ENCODE measurements at places on chromosomes 13 and 19. TPM values are rescaled to one million over a fixed set of nuclear protein-coding genes. Genes with fewer than 3 reads are reported as not detected.

The ZNF566 gene
- total RNA-seq, result 11.2 TPM

The PCDH20 gene
- total RNA-seq, result not detected

GRCh38 chr13:48123812-48124211 lies 28.9 kb upstream of the MED4 start:
- DNase-seq, result no peak

The LILRA2 gene
- total RNA-seq, result not detected

DNA sequence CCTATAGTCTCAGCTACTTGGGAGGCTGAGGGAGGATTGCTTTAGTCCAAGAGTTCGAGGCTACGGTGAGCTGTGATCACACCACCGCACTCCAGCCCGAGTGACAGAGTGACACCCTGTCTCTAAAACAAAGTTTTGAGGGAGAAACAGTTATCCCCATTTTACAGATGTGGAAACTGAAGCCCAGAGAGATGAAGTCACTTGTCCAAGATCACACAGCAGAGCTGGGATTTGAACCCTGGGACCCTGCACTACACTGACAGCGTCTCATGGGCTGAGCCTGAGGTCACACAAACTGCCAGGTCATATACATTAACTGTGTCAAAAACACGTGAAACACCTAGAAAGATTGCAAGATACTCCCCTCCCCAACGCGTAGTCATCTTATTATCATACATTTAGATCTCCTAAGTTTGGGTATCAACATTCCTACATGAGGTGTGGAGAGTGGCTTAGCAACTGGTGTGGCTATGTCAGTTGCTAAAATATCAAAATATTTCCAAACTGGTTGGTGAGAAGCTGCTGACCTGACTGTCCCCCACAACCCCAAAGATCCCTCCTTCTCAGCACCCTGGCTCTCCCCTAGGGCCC lies 8.2 kb downstream of the FCGBP start:
- DNase-seq, result no peak

The FXYD7 gene
- total RNA-seq, result not detected

The ZSCAN4 gene
- total RNA-seq, result 0.11 TPM

DNA sequence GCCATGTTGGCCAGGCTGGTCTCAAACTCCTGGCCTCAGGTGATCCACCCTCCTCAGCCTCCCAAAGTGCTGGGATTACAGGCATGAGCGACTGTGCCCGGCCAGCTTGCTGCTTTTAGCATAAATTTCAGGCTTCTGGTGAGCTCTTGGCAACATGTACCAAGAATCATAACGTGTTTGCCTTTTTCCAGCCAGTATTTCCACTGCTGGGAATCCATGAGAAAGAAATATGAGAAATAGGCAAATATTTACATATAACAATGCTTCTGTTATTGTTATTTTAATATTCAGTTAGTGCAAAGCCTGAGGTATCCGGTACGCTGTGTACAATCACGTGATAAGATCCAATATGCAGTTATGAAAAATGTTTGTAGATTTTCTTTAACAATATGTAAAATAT lies 29.2 kb upstream of the CERS4 start:
- DNase-seq, result no peak

The FPR2 gene
- 0.40 TPM for total RNA-seq

- DNase-seq, result no peak
These were observed 25.6 kb downstream of the SHISA2 start for GRCh38 chr13:26026211-26026610.

GRCh38 chr13:97341135-97341534 lies 92.8 kb upstream of the RAP2A start:
- DNase-seq, result no peak

- DNase-seq, result no peak
These were observed 10.5 kb downstream of the MYO9B start for GRCh38 chr19:17086120-17086519.

DNA sequence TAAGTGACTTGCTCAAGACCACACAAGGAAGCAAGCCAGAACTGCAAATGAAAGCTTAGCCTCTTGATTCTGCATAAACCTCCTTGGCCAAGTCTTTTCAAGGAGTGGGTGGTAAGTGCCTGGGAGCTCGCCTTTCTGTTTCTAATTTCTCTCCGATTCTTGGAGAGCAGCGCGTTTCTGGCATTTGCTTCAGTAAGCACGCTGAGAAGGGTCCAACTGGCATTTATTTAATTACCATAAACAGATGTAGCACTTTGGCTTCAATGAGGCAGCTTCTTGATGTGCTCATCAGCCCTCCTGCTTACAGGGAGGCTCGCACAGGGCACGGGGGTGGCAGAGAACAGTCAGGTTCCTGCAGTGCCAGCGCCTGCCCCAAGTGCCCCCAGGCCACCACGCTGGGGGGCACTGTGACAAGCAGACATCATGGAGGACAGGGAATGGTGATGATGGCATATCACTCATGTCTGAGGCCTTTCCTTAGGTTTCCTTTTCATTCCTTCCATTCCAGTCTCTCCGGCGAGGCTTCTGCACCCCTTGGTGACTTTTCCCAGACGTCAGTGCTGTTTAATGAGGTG lies 13.3 kb downstream of the SIAH3 start:
- DNase-seq, result no peak

GRCh38 chr19:14096272-14096992 lies 5.9 kb upstream of the SAMD1 start:
- no peak for DNase-seq

DNA sequence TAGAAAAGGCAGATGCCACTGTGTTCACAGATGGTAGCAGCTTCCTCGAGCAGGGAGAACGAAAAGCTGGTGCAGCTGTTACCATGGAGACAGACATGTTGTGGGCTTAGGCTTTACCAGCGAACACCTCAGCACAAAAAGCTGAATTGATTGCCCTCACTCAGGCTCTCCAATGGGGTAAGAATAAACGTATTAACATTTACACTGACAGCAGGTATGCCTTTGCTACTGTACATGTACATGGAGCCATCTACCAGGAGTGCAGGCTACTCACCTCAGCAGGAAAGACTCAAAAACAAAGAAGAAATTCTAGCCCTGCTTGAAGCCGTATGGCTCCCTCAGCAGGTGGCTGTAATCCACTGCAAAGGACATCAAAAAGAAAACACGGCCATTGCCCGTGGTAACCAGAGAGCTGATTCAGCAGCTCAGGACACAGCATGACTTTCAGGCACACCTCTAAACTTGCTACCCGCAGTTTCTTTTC lies 197.7 kb downstream of the ZNF737 start:
- no peak for DNase-seq
